ENCODE measurements at places on chromosomes 16 and 17.
A peak's percentile ranks its signal among the peaks of the same experiment; 100 is the strongest.

- peak; percentile 87 for DNase-seq
These were observed 80.9 kb downstream of the ARHGAP23 start for GRCh38 chr17:38508954-38509771.

DNA sequence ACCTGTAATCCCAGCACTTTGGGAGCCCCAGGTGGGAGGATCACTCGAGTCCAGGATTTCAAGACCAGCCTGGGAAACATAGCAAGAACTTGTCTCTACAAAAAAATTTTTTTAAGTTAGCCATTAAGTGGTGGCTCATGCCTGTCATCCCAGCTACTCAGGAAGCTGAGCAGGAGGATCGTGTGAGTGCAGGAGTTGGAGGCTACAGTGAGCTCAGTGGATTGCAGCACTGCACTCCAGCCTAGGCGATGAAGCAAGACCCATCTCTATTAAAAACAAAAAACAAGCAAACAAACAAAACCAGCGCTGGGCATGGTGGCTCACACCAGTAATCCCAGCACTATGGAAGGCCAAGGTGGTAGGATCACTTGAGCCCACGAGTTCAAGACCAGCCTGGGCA is 38.0 kb downstream of the HEATR3 start:
- no peak for DNase-seq

- DNase-seq, result no peak
These were observed 9.3 kb downstream of the YWHAE start for GRCh38 chr17:1390432-1391367.

GRCh38 chr17:39946551-39947330 is 16.1 kb upstream of the GSDMA start:
- DNase-seq, result no peak

DNA sequence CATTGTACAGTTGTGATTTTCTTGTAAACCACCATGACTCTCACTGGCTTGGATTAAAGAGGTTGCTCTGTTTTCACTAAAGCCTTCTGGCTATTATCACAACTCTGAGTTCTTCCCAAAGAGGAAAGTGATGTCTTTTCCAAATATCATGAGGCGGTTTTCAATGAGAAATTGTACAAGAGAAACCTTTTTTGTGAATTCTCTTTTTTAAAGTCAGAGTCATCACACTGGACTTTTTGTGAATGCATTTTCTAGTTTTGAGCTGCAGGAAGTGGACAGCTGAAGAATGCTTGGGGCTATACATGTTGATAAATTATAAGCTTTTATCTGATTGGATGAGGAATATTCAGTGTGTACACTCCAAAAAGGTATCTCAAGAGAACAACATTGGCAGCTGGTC is 100.2 kb downstream of the PHKB start:
- DNase-seq, result no peak

GRCh38 chr17:60188759-60189158 is 39.0 kb downstream of the CA4 start:
- no peak for DNase-seq

- DNase-seq, result peak; percentile 90
These were observed 12.6 kb upstream of the TCF25 start for GRCh38 chr16:89860747-89861304.

DNA sequence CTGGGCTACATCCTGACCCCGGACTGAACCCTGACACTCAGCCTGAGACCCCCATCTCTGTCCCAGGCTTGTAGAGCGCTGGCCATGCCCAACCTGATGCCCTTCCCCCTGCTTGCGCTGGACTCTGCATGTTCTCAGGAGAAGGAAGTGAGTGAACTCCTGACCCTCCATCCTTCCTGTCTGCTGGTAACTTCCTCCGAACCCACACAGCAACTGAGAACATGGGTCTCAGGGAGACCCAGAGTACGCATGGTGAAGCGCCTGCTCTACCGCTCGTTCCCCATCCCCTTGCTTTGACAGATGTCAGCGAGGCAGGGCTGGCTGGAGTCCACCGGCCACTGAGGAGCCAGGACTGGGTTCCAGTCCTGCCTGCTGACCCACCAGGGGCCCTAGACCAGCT is 6.1 kb downstream of the CAMKK1 start:
- no peak for DNase-seq

- DNase-seq, result peak; percentile 48
These were observed 9.2 kb downstream of the FMNL1 start for GRCh38 chr17:45230787-45231480.

DNA sequence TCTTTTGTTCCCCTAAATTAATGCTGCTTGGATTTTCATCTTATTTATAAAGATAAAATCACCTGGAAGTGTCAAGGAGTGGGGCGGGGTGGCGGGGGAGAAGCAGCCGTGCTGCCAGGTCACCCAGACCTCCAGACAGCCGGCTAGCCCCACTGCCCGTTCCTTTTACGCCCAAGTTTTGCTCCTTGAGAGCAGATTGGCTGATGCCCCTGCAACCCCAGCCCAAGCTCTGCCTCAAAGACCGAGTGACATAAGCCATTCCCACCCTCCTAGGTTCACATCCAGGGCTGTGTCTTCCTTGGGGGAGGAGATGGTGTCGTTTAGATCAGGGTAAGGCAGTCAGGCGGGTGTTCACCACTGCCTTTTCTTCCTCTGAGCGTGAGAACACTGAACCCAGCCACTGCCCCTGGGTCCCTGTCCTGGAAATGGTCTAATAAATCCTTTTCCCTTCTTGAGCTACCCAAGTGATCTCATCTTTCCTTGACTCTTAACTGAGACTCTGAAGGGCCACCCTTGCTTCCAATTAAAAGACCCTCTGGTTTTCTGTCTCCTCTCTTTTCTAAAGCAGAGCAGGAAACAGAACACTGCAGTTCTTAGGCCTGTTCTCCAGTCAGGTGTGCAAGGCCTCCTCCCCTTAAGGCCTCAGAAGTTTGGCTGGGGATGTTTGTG is 5.7 kb downstream of the PDF start:
- DNase-seq, result peak; percentile 22

DNA sequence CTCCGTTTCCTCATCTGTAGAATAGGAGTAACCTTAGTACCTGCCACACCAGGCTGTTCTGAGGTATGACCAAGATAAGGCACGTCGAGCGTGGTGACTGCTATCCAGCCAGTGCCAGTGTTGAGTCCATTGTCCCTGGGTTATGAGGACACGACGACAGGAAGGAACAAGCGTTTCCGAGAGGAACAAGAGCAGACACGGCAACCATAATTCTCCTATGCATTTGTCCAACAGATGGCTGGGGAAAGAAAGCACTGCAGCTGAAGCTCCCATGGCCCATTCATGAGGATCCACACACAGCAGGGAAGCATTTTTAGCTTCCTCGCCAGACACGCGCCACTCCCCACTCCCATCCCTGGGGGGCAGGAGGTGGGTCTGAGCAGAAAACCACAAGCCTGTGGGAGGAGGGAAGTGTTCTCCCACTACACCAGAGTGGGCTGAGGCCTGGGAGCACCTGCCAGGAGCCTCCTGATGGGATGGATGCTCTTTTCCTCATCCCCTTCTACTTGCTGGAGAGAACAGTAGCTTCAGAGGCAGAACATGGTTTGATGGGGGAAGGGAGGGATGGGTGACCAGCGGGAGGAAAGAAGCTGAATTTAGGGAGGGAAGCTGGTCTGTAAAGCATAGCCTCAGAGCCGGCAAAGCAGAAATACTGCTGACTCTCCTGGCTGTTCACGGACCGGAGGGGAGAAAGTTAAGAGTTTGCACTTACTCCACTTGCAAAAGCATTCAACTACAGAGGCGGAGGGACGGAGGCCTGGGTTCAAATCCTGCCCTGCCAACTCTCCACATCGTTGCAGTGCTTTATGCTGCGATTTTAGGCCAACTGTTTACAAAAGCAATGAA is 2.7 kb downstream of the COTL1 start:
- DNase-seq, result no peak

- DNase-seq, result no peak
These were observed 9.4 kb upstream of the MYLK3 start for GRCh38 chr16:46757339-46758050.

DNA sequence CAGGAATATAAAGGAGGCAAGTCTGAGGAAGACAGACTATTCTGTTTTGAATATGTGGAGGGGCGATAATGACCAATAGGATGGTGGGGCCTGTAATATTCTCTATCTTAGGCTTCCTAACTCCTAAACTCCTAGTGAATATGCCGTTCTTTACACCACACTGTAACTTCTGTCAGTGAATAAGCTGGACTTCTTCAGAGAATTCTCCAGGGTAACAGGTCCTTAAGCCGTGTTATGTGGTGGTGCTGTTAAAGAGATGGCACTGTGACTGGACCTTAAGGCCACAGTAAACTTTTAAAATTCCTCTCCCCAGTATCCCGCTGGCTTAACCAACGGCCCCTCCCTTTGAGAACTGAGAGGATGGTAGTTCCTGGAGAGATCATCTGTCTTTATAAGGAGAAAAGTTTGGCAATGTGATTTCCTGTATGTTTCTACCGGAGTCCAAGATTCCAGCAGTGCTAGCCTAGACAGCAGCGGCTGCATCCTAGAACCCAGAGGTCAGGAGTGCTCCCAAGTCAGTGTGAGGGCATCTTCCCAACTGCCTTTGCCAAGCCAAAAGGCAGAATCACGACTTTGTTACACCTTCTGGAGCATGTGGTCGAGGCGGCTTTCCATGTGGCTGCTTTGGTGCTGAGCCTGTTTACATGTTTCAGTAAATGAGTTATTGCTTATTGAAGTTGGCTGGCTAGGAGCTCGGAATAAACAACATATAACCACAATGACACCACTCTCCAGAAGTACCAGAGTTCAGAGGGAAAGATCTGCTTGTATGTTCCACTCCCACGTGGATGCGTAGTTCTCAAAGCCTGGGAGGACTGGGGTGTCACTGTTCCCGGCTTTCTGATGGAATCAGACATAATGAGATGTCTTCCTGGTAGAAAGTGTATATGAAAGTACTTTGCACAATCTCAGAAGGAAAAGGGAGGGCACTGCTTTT is 41.0 kb downstream of the TUBD1 start:
- no peak for DNase-seq

GRCh38 chr17:34711646-34712045 is 132.3 kb downstream of the TMEM132E start:
- no peak for DNase-seq

GRCh38 chr17:1638171-1638590 is 7.4 kb downstream of the SCARF1 start:
- no peak for DNase-seq

DNA sequence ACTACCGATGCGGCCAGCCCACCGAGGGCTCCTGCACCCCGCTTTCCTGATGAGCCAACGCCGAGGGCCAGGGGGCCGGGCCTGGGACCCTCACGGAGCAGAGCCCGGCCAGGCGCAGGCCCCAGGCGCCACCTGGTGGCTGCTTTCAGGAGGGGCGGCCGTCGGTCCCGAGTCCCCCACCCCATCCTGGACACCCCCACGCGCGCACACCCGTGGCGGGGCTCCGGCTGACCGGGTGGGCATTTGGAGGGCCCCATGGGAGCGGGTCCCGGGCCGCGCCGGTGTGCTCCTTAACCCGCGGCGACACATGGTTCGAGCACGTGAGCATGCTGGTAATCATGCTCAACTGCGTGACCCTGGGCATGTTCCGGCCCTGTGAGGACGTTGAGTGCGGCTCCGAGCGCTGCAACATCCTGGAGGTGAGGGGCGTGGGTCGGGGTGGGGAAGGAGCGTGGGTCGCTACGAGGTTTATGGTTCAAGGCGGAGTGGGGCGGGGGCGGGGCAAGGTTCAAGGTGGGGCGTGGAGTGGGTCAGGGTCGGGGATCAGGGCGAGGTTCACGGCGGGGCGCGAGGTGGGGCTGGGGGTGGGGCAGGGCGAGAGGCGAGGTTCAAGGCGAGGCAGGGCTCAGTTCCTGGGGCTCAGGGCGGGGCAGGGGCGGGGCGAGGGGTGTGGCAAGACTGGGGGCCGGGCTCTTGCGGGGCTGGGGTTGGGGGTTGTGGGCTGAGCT is 30.2 kb downstream of the TPSG1 start:
- DNase-seq, result peak; percentile 46

- DNase-seq, result no peak
These were observed 19.8 kb upstream of the RPH3AL start for GRCh38 chr17:372157-373152.

DNA sequence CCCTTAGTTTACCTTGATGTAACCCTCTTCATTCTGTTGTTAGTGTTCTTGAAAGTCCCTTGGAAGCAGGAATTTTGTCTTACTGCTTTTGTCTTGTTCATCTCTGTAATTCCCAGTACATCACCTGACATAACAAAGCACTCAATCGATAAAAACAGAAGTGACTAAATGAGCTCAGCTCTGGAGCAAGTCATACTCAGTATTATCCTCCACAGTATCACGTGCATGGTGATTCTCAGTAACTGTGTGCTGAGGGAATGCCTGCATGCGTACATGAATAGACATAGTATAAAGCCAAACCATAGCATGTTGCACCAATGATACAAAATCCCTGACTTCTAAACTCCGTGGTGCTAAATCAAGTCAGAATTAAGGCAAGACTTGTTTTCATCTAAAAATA is 7.2 kb downstream of the KRT38 start:
- DNase-seq, result no peak
